Activated T-cell treated with anti-CD3 and anti-CD28 coated beads for 48 hours (primary cell): ENCODE measurements at places on chromosomes 11 and 22.
A peak's percentile ranks its signal among the peaks of the same experiment; 100 is the strongest.

DNA sequence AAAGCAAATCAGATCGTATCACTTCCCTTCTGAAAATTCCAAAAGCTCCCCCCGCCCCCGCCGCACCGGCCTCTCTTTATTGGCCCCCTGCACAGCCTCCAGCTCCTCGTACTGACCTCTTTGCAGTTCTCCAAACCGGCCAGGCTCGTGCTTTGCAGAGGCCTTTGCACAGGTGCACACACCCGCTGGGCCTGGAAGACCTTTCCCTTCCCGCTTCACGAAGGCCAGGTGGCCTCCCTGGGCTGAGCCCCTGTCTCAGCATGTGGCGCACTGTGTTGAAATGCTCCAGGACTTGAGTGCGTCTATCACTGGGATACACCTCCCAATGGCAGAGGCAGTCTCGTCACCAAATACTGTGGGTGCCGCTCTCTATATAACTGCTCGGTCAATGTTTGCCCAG, 13.2 kb upstream of the ADA2 start:
- no peak for DNase-seq

DNA sequence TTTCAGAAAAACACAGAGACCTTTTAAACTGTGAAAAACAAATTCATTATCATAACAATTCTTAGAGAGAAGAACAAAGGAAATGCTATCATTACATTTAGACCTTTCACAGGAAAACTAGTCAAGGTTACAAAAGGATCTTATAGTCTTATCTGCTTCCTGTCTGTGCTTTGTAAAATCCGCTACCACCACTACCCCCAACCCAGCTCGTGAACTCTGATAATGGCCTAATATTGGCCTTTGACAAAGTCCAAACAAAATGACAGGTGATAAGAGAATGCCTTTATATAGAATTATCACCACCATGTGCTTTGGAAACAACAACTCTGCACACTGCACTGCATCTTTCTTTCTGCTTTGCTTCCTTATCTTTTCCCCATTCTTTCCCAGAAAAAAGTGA, 272.5 kb downstream of the SBF2 start:
- DNase-seq: no peak

GRCh38 chr11:58286249-58286648, 18.2 kb upstream of the OR10W1 start:
- no peak for DNase-seq

DNA sequence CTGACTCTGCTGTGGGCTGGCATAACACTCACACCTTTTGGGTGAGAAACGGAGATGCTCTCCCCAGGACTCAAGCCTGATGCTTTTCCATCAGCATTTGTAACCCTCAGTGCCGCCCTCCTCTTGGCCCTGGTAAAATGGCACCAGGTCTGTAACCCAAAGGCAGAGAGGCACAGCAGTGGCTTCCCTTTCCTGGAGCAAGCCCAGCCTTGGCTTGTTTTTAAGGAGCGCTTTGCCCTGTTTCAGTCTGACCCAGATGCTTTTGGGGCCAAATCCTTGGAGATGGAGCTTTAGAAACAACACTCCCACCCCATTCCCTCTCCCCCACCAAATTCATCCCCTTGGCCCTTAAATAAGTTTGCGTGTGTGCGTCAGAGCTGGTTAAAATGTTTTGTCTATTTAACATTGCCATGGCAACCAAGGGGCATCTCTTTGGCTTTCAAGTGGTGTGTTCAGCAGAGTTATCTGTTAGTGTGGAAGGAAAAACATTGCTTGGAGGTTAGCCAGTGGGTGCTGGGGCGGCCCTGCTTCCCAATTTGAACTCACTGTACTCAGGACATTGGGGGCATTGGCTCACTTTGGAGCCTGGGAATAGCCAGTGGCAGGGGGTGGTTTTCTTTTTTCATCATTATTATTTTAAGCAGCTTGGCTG, 134.1 kb downstream of the NAV2 start:
- no peak for DNase-seq

DNA sequence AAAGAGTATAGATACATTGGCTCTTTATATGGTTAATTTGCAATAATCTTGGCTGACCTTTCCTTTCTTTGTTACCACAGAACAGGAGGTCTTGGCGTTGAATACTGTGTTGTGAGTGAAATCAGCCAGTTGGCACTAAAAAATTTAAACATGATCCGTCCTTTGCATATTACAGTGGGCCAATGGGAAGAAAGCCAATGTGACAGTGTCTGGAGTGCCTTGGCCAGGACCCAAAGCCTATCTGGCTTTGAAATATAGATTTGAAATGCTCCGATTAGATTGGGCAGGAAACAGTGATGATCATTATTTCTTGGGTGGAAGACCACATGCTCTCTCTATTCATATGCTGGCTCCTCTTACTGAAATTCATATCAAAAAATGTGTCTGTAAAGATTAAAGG, 339.6 kb upstream of the ANO3 start:
- no peak for DNase-seq

DNA sequence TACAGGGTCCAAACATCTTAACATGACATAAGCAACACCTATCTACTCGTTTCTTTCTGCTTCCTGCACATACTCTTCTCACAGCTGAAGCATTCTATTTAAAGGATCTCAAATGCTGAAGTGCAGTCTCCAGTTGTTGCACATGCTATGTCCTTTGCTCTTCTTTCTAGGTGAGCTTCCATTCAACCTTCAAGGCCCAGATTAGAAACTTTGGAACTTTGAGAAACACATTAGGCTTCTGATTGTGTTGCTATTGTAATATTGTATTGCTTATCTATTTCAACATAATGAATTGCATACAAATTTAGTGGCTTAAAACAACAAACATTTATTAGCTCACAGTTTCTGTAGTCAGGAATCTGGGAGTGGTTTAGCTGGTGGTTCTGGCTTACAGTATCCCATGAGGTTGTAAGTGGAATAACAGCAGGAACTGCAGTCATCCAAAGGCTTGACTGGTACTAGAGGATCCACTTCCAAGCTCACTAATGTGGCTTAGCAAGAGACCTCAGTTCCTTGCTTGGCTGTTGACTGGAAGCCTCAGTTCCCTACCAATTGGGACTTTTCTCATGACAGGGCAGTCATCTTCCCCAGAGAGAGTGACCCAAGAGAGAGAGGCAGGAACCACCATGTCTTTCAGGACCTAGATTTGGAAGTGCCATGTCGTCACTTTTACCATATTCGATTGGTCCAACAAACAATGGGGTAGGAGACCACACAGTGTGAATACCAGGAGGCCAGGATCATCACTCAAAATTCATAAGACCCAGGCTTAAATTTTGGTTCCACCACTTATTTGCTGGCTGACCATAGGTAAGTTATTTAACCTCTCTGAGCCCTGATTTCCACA, 27.2 kb upstream of the RASSF10 start:
- no peak for DNase-seq

GRCh38 chr22:47094861-47095330, 332.4 kb downstream of the TBC1D22A start:
- no peak for DNase-seq

- no peak for DNase-seq
Measured at GRCh38 chr11:30565027-30565426, 21.1 kb downstream of the MPPED2 start.

DNA sequence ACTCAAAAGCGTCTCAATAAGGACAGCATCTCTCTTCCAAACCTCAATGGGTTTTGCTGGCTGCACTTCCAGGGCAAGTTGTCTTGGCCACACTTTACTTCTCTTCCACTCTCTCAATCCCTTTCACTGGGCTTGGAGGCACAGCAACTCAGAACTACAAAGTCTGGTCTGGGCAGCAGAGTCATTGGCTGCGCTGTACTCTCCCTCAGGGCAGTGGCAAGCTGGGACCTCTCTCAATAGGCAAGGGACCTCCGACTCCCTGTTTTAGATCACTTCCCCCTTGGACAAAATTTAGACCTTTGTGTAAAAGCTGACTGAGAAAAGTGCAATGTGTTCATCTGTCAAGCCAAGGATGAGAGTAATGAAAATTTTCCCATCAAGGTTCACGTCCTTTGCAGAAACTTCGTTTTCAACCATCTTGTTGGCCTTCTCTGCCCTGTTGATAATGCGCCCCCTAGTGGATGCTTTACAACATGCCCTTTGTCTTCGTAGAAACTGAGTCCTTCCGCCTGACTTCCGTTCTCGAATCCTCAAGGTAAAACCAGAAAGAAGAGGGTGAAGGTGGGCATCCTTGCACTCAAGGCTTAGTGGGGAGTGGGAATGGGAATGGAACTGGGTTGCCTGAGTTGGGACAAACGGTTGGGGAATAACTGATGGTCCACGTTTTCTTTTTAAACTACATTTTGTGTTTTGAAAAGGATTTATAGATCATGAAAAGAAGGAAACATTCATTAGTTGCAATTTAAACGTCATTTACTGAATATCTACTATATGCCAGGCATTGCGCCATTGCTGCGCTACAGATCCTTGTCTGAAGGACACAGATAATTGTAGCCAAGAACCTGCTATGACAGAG, 99.1 kb downstream of the CD44 start:
- DNase-seq: peak; percentile 36

- DNase-seq: no peak
Measured at GRCh38 chr11:93846411-93846810, 4.0 kb downstream of the VSTM5 start.

GRCh38 chr11:72026090-72026489, 27.4 kb downstream of the IL18BP start:
- no peak for DNase-seq

DNA sequence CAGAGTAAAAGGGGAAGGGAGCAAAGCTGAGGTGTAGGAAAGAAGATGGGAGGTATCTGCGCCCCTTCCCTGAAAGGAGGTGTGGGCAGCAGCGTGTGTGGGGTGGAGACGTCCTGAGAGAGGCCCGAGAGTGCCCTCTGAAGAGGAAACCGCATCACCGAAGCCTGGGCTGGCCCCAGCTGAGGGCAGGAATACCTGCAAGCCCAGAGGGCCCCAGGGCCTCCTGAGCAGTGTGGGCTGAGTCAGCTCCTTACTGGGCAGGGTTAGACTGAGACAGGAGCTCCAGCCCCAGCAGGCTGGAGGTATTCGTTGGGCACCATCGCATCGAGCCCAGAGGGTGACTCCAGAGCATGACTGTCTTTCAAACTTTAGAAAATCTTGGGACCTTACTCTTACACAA, 534.0 kb upstream of the B3GAT1 start:
- no peak for DNase-seq

- no peak for DNase-seq
Measured at GRCh38 chr11:19845626-19846025, 133.0 kb downstream of the NAV2 start.

DNA sequence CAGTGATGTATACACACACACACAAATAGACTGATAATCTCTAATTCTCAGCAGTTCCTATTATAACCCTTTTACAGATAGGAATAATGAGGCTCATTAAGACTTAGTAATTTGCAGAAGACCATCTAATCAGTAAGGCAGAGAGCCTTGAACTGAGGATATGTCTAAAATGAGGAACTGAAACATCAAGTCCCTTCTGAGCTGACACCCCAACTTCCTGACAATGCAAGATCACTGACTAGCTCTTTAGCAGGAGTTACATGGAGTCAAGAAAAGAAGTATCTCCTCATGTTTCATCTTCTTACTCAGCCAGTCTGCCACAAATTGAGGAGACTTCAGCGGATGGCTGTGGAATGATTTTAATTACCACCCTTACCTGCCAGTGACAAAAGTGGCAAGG, 193.0 kb downstream of the MSANTD4 start:
- DNase-seq: no peak

DNA sequence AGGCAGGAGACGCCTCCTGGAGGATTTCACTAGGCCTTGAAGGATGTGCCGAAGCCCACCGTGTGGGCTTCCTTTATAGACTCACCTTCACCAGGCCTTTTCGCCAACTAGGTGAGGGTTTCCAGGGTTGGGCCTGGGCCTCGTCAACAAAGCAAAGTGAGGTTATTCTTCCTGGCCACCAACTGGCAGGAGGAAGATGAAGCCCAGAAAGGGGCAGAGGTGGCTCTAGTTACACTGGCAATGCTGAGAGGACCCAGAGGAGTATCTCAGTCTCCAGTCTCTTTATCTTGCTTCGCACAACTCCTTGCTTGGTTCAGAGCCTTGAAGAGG, 404 bp upstream of the RELT start:
- DNase-seq: no peak

- no peak for DNase-seq
Measured at GRCh38 chr22:41779929-41780505, 20.5 kb upstream of the CCDC134 start.

- DNase-seq: no peak
Measured at GRCh38 chr22:36104435-36104834, 56.1 kb downstream of the APOL3 start.

DNA sequence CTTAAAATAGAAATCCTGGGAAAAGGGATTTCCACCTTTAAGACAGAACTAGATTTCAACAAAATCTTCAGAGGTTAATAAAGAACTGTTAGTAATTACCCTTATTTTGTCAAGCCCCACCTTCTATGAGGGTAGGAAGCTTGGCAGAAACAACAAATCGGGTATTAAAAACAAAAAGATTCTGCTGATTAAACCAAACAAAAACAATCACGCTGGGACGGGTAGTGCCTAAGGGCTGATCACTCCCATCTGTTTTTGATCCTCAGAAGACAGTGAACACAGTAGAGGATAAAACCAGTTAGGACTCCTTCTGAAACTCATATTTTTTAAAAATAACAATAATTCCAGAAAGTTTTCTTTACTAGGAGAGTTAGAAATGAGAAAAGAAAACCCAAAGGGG, 441.3 kb upstream of the API5 start:
- DNase-seq: no peak

GRCh38 chr11:67656278-67656922, 5.9 kb upstream of the ACY3 start:
- DNase-seq: no peak

- DNase-seq: no peak
Measured at GRCh38 chr11:31656051-31656450, 146.5 kb downstream of the ELP4 start.

- DNase-seq: no peak
Measured at GRCh38 chr11:66849501-66850234, 6.4 kb downstream of the RCE1 start.

DNA sequence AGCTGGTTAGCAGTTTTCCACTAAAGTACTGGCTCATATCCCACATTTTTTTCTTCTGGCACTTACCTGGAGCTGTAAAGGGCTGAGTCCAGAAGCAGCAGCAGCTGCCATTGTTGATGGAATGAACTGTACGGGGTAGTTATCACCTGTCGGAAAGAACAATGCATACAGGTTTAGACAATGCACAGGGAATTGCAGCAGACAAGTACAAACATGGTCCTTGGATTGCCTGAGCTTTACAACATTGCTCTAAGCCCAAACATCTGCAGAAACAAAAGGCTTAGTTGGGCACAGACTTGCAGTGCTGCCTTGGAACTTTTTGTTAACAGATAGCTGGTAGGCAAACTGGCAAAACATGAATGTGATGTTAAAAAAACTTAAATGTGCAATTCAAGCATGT, 258.8 kb downstream of the SOX6 start:
- DNase-seq: no peak

DNA sequence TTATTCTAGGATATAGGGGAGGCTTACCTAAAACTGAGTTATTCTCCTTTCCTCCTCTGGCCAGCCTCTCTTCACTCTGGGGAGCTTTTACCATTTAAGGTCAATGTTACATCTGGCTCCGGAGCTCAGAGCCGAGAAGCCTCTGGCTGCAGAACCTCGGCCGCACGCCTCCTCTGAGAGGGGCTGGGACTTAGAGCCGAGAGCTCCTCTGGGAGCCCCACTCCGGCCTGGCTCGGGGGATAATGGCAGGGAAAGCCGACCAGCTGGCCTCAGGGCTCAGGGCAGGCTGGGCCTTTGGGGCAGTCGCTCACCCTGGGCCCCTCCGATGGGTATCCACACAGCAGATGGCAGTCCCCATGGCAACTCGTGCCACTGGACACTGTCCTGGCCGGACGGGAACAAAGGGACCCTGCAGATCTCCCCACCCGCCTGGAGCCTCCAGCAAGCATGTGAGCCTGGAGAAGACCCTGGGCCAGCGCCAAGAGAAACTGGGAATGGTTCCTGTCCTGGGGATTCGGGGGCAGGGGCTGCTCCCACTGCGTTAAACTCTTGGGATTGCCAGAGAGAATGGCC, at the start of gene IRAG1:
TSS of gene IRAG1 (minus strand) at position 247 of the 573 bp plus-strand sequence. CDS start at position 94, 153 bp downstream.
- no peak for DNase-seq
